Progenitor cell of endocrine pancreas (in vitro differentiated cells): ENCODE measurements at places on chromosomes 1 and 21.

- DNase-seq, result no peak
Measured at GRCh38 chr1:101520302-101520701, 283.5 kb downstream of the S1PR1 start.

DNA sequence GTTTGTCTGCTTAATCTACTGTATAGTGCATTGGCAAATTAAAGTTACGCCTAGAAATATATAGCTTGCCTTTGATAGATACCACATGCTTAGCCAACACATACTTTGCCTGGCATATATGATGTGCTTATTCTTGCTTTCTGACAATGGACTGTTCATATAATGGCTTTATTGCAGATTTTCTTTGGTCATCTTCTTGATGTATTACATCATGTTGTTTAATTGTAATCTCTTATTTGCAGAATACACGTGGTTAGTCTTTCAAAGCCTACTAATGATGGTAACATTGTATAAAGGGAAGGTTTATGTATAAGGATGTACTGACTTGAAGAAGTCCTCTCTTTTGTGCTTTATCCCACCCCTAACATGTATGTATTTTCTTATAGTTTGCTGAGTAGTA, 201.5 kb downstream of the PDE4B start:
- DNase-seq, result no peak

DNA sequence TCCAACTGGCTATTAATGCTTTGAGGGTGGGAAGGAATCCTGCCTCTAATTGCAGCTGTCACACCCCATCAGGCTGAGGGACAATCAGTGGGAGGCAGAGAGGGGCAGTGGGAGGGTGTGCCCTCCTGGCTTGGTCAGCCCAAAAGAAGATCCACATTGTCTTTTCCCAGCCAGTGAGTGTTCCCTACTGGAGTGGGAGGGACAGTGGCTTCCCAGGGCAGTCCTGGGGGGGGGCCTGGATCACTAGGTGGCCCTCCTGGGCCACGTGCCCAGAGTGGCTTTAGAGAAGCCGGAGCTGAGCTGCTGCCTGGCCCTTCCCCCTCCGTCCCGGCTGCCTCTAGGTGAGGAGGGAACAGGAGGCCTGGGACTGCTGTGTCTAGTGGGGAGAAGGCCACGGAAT, 14.0 kb downstream of the INKA2 start:
- DNase-seq, result no peak

DNA sequence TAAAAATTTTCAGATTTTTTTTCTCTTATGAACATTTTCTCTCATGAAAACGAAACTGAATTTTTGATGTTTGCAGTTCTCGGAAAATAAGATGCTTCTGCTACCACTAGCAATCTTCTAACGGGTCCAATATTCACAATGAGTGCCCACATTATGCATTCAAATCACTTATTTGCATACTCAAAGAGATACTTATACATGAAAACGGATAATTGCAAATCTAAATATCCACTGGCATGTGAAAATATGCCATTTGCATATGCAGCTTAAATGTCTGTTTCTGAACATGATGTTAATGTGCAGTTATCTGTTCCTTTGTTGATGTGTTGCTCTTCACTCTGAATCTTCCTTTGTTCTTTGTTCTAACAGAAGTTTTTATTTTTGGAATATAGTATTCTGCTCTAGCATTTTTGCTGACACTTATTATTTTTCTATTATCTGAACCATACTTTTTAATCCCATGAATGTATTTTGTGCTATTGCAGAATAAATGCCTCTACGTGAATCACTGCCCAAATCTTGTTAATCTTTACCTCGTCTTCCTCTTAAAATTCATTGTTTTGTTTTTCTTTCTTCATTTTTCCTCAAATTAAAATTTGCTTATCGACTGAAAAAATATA, 259.4 kb upstream of the BRINP3 start:
- DNase-seq, result no peak

DNA sequence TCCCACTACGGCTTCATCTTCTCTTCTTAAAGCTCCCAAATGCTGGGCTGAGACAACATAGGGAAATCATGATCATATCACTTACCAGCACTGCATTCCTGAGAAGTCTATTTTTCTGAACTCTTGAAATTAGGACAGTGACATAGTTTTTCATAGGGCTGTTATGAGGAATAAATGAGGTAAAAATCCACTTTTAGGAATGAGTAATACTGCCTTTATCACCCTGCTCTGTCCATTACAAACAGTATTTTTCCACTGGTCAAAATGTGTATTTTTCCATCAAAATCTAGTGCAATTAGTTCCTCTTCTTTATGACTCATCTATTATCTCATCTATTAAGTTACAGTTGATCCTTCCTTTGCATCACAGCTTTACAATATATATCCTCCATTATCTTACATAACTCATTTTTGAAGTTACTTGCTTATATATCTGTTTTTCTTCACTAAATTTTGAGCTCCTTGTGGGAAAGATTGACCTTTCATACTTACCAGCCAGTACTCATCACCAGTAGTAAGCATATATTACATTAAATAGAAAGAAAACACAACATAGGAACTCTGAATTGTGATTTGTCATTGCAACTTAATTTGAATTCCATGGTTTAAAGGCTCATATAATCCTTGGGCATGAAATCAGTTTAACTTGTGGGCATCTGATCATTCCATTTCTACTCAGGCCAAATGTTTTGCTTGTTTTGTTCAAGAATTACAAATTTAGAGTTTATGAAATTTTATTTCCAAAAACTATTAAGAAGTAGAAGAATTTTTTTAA, 37.1 kb downstream of the PRRX1 start:
- no peak for DNase-seq

DNA sequence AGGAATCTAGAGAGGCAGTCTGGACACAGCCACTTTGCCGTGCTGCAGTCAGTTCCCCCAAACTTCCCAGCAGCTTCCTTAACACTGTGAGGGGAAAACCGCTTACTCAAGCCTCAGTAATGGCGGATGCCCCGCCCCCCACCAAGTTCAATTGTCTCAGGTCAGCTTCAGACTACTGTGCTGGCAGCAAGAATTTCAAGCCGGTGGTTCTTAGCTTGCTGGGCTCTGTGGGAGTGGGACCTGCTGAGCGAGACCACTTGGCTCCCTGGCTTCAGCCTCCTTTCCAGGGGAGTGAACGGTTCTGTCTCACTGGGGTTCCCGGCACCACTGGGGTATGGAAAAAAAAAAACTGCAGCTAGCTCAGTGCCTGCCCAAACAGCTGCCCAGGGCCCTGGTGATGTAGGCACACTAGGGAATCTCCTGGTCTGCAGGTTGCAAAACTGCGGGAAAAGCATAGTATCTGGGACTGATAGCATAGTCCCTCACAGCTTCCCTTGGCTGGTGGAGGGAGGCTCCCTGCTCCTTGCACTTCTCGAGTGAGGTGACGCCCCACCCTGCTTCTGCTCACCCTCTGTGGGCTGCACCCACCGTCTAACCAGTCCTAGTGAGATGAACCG, 23.7 kb upstream of the HFM1 start:
- no peak for DNase-seq

DNA sequence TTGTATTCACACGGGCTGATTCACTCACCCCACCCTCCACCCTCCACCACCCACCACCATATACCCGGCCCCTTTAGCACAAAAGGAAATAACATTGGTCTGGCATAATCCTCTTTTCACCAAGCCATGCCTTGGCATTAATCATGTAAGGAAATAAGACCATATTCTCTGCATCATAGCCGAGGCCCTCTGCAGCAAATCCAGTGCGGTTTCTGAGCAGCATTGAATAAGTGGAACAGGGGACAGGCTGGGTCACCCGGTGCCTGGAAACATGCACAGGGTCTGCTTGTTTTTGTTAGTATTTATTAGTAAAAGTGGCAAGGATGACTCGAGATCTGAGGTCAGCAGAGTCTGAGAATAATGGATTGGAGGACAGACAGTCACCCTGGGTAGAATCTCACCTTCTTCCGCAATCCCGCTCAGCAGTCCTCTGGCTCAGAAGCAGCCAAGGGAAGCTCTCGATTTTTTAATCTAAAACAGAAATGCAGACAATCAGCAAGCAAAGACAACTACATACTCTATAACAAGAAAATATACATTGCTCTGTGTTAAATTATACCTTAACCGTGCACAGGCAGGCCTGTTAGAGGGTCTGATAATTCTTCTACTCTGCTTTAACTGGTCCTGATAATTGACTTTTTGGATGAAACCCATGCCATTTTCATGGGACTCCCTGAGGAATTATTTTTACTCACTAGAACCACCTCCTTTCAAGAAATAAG, 52.4 kb upstream of the CDC42BPA start:
- DNase-seq, result no peak

- DNase-seq, result no peak
Measured at GRCh38 chr1:85952460-85952859, 204.1 kb downstream of the COL24A1 start.

DNA sequence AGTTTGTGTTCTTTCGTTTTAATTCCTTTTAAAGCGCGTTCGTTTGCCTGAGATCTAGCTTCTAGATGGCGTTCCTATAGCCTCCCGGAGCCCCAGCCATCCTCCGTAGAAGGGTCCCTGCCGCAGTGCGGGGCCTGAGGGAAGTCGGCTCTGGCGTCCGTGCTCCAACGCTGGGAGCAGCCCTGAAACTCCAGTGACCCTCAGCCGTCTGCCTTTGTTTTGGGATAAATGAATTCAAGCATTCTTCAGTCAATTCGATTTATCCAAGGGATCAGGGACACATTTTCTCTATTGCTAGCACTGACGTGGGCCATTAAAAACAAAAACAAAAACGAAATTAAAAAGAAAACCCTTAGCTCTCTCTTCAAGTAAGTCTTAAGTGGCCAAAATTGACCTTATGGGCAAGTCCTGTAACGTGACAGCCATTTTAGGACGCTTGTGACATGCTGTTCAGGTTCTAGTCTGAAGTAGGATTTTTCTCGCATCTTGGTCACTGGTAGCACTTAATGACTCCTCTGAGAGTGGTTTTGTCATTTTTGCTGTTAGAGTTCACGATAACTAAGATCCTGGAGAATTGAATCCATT, 742 bp upstream of the HSPA13 start:
- DNase-seq, result no peak

GRCh38 chr1:241638909-241639622, 1.1 kb downstream of the CHML start:
- no peak for DNase-seq

DNA sequence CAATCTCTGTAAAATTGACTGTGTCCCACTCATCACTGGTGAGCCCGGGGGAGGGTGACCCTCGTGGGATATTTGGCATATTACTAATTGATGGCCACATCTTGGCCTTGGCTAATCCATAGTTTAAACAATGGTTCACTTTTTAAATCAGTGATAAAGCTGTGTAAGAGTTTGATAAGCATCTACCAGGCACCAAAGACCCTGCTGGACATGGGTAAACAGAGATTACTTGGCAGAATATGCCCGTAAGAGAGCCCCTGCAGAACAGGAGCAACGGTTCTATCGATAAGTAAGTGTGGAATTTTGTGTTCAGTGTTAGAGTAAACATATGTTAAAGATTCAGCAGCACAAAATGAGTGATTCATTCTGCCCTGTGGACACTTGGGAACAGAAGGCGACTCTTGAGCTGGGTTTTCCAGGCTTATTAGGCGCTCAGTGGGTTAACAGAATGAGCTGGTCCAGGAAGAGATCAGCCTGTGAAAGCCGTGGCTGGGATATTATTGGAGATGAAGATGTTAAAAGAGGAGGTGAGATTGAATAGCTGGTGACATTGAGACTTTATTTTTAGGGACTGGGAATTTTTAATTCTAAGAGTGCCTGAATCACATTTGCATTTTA, 55.9 kb downstream of the CNST start:
- DNase-seq, result no peak

DNA sequence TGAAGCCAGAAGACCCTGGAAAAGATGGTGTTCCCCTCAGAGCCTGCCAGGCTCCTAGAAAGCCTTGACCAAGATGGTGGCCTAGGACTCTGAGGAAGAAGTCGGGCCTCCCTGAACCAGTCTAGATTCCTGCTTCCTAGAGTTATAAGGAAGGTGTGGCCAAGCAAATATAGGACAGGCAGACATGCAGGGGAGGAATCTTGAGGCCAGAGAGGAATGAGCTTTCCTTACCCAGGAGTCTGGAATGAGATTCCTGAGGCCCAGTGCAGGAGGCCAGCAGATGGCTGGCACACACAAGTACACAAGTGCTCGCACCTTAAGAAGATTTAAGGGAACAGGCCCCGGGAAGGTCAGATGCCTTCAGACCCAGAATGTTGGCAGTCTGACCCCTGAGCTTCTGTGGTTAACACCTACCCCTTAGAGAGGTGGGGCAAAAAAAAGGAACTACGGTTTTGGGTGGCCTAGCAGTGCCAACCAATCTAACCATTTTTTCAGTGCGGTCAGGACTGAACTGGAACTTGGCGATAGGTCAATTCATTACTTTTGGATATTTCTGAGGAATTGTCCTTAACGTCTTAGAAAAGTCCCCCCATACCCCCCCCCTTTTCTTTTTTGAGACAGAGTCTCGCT, 73.3 kb downstream of the MDM4 start:
- no peak for DNase-seq

DNA sequence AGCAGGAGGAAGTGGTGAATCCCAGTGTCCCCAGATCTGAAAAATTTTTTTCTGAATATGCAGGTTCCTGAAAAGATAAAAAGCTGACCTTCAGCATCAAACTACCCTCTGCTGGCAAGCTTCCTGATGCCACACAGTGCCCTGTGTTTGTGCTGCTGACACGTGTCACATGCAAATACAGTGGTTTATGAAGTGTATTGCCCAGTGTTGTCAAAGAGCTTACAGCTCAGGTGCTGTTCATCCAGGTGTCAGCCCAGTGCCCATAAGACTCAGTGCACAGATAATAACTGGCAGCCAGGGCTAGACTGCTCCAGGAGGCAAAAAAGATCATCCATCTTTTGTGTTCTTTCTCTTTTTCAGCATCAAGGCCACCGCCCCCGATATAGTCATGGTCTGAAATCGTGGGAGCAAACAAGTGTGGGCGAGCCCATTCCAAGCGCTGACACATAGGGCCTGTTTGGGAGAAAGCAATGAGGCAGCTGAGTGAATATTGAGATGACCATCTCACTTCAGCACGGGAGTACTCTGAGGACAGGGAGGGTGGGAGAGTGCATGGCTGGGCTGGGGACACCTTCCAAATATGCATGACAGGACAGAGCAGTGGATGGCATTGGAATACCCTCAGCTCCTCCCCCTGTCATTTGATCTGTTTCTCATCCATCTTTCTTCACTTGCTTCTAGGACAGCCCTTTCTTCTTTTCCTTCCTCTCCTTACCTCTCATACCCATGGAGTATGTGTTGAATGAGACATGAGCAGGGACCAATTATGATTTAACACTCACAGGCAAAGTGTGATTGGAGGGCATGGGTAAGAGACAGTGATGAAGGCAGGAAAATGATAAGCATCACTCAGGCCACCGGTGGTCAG, 6.4 kb upstream of the KCNK1 start:
- DNase-seq, result no peak

DNA sequence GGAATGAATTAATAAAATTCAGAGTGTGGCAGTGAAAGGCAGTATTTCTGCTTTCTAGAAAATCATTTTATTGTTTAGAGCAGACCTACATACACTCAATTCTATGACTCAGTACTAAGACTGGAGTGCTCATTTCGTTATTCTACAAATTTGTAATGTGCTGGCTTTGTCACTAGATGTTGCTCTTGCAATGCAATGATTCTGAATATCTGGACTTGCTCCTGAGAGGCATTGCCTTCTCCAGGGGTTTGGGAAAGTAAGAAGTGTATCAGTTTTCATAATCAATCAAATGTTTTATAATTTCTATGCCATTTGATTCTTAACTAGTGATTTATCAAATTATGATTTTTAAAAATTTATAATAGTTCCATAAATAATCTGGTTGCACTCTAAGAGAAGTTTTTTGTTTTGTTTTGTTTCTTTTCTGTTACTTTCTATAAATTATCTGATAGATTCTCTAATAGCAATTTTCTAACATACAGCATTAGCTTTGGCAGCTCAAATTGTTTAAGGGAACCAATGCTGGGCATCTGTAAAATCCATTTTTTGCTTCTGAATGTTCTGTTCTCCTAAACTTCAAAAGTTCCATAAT, 280.5 kb upstream of the SGIP1 start:
- no peak for DNase-seq
